NK-92 treated with Interleukin-12 subunit alpha and Interleukin-12 subunit beta, amount 100 ng/mL, for 24 hours (cell line): ENCODE measurements at places on chromosomes 12 and 14.

- no peak for DNase-seq
Measured at GRCh38 chr14:29900609-29901350, 26.9 kb downstream of the PRKD1 start.

- DNase-seq: no peak
Measured at GRCh38 chr14:69610020-69610873, 1.1 kb upstream of the SUSD6 start.

GRCh38 chr12:57816001-57816854 is 2.3 kb downstream of the AVIL start:
- DNase-seq: no peak

- DNase-seq: no peak
Measured at GRCh38 chr12:76422154-76422542, 73.9 kb upstream of the BBS10 start.

DNA sequence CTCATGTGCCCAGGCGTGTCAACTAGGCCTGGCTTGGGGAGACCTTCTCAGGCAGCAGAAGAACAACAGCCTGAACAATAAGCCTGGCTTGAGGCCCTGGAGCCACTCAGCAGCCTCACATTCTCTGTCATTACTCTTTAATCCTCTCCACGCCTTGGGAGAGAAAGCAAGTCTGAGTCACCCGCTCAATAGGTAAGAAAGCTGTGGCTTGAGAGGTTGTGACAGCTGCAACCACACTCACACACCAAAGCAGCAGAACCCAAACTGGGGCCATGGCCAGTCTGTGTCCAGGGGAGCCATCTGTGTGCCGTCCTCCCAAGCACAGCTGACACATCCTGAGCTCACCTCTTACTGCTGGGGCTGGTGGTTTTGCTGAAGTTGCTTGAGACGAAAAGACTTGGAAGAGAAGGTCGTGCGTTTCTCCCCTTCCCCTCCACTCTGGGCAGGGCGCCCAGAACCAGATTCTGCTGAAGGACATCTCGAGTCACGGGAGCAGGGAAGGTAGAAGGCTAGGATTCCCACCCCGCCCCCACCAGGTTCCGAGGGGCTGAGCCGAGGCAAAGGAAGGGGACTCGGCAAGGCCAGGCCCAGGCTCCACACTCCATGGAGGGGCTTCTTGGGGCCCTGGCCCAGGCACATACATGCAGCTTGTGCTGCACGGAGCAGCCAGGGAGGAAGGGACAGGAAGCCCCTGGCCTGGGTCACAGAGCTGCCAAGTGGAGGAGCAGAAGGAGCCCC is 5.5 kb downstream of the TMEM63C start:
- DNase-seq: peak; percentile 29

DNA sequence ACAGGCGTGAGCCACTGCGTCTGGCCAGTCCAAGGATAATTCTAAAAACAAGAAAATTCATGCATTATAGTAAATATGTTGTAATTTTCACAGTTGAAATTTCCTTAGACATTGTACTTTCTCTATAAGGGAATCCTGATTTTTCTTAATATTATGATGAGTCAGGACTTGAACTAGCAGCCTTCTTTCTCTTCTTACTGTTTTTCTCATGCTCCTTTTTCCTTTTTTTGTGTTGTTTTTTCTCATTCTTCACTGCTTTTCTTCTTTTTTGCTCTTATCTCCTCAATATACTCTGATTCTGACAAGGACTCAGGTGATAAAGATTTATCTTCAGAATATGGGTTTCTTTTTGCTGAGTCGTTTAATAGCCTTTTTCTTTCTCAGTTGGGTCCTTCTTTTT is 117.7 kb downstream of the LMNTD1 start:
- no peak for DNase-seq

GRCh38 chr12:93315907-93316622 is 61.7 kb upstream of the NUDT4 start:
- no peak for DNase-seq

DNA sequence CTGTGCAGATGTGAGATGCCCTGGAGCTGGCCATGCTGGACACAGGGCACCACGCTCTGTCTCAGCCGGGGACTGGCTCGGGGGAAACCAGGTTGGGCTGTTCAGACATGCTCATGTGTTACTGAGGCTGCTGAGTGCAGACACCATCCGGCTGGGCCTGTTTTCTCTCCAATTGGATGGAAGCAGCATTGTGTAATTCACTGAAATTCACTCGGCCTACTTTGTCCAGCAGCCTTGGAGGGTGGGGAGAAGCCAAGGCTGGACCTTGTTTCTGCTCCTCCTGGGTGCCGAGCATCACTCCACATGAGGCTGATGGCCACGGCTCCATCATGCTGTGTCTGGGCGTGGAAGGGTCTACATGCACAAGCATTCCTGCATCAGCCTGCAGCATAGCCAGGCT is 130.7 kb downstream of the SMOC1 start:
- no peak for DNase-seq

DNA sequence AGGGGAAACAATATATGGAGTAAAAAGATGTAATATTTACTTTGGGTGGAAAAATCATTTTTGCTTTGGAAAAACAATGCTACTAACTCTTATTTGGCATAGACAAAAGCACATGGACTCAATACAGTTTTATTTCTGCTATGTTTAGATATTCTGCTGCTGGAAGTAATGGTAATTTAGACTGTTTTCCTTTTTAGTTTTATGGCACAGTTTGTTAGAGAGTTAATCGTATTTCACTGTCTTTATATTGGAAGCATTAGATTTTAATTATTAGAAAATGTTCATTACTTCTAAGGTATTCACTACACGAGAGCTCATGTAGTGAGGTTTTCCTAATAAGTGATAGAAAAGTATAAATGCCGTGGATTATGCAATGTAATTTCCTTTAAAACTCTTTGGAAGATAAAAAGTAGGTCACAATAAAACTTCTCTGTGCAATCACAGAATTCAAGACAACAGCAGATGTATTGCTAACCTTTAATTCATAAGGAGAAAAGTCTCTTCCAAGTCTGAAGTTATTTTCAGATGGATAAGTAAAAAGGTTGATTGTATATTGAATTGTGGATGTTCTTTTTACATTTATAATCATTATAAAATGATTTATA is 851.8 kb downstream of the TMTC2 start:
- DNase-seq: no peak

GRCh38 chr12:85468356-85469157 is 188.5 kb downstream of the ALX1 start:
- no peak for DNase-seq

DNA sequence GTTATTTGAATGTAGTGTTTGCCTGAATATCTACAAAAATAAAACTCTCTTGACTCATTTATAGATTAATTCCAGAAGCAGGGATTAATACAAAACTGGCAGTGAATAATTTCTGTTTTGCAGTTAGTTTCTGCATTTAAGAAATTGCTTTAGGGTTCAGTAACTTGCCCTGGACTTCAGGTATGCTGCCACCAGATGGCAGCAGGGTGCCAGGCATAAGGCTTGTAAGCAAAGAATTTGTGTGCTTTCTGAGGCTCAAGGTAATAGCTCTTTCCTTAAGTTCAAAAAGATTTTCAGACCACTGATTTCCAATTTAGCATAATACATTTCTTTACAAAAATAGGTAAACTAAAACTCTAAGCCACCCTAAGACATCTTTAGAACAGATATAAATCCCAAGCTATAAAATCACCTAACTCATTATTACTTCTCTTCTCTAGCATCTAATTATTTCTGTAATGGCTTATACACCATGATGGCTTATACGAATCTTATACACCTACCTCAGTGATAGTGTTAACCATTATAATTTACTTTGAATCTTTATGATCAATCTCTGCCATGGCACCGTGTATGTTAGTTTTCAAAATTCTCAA is 398.3 kb downstream of the APAF1 start:
- no peak for DNase-seq

- no peak for DNase-seq
Measured at GRCh38 chr14:75221797-75222196, 45.4 kb upstream of the TMED10 start.

DNA sequence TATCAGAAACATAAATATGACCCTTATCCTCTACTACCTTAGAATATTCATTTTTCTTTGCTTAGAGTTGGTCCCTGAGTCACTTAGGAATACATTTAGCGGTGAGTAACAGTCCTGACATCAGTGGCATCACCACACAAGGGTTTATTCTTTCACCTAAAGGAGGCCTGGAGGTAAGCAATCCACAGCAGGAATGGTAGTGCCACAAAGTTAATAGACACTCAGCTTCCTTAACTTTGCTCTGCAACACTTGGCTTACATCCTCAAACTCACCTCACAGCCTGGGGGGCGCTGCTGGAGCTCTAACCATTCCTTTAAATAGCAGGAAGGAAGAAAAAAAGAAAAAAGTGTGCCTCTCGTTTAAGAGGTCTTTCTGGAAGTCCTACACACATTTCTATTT is 29.1 kb downstream of the BBOF1 start:
- no peak for DNase-seq

DNA sequence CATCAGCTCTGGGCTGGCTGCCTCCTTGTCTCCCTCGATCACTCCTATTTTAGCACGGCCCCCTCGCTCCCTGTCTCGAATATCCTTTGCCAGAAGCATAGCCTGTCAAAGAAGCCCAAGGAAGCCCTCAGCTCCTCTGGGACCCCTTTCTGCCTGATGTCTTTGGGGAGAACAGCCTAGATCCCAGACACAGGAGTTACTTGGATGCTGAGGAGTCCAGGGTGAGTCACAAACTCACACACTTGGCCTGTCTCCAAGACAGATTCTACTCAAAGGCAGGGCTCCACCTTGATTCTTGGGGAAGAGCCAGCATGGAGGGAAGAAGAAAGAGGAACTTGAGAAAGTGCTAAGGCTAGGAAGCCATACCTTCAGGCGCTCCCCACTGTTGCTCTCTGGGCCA is 8.1 kb downstream of the AVIL start:
- no peak for DNase-seq

- no peak for DNase-seq
Measured at GRCh38 chr14:31950331-31950730, 126.8 kb upstream of the ARHGAP5 start.

- no peak for DNase-seq
Measured at GRCh38 chr12:1820191-1820895, at the start of gene LRTM2. LRTM2 (plus strand) TSS chr12:1820565; CDS start chr12:1828149, 7,584 bp downstream.

DNA sequence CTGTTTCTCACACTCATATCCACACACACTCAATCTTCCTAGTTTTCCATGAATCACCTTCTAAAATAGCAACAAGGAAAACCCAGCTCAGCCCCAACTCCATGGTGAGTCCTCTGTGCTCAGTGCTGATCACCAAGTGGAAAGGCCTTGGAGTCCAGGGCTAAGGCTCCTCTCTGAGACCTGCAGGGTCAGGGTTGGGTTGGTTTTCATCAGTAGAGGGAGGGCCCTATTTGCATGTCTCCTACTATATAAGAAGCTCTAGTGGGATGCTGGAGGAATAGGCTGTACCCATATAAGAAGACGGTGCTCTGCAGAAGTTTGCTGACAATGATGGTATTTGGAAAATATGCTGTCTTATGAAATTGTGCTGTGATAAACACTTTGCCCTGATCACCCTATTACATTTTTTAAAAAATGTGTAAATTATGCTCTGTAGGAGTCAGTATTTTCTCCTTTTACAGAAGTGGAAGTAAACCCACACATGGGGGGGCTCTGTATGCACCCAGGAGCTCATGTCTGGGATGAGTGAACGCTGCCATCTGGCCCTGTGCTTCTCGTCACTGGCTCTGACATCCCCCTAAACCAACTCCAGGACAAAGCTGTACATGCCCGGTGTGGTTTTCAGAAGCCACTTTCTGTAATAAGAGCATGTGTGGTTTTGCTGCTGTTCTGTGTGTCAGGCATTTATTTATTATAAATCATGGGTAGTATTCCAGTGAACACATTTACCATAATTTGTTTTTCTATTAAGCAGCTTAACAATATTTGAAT is 536.3 kb downstream of the TMEM121 start:
- no peak for DNase-seq

DNA sequence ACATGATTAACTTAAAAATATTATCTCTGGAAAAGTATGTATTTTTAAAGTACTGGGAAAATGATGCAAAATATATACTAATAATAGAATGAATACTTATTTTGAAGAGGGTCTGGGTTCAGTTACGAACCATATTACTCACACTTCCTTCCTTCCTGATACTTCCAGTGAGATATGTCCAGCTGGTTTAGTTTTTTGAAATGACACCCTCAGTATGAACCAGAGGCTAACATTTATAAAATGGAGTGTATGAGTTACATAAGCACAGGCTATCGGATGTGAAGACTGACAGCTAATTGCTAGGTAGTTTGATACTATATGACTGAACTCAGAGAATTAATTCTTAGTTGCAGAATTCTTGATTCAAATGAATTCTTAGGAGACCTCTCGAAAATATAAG is 122.9 kb downstream of the OTOGL start:
- DNase-seq: no peak

DNA sequence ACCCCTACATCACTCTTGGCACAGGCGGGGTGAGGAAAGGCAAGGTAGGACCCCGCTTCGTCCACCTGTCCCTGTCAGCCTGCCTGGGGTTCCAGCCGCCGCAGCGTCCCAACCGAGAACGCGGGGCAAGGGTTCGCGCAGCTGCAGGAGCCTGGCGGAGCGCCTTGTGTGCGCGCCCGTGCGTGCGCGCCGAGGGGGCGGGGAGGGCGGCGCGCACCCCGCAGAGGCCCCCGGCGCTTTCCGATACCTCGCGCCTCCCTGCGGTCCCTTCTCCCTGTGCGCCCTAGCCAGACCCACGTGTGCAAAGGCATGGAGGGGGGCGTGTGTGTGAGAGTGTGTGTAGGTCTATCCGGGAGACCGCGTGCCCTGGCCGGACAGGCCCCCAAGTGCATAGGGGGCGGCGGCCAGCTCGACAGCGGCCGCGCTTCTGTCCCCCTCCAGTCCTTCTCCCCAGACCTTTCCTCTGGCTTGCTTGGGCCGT is 122.4 kb downstream of the TSPAN9 start:
- DNase-seq: no peak

DNA sequence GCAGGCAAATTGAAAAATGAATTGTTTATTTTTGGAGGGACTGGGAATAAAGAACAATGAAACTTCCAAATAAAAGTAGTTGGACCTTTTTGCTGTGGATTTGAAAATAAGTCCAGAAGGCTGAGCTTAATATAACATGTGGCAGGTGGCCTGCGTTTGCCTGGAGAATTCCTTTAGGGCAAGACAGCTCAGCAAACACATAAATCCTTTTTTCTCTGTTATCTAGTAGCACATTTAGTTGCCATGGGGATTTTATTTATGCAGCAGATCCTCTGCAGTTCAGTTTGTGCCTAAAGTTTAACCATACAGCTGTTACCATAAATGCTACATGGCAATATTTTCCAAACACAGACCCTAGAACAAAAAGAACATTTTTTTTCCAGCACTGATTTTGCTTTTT is 180.0 kb downstream of the NPAS3 start:
- no peak for DNase-seq
